ENCODE measurements at places on chromosomes 4 and X. TPM values are rescaled to one million over a fixed set of nuclear protein-coding genes. Genes with fewer than 3 reads are reported as not detected.

The PTTG2 gene
- not detected for polyA plus RNA-seq

The DCTD gene
- polyA plus RNA-seq: 8.7 TPM

The TCP11X2 gene
- polyA plus RNA-seq: not detected

The ESX1 gene
- polyA plus RNA-seq: not detected

The RTL3 gene
- polyA plus RNA-seq: not detected

The TSC22D3 gene
- 60.5 TPM for polyA plus RNA-seq

The BEX5 gene
- 252 TPM for polyA plus RNA-seq

The KLHL4 gene
- polyA plus RNA-seq: 48.5 TPM

The FRG2 gene
- polyA plus RNA-seq: not detected

The AMER1 gene
- polyA plus RNA-seq: 0.62 TPM

The CHIC1 gene
- 10.4 TPM for polyA plus RNA-seq

The CXorf49 gene
- not detected for polyA plus RNA-seq

The ENPEP gene
- not detected for polyA plus RNA-seq

The TXK gene
- not detected for polyA plus RNA-seq

The FHDC1 gene
- 0.22 TPM for polyA plus RNA-seq

The FATE1 gene
- polyA plus RNA-seq: not detected

The GABRG1 gene
- polyA plus RNA-seq: 7.0 TPM

The EDNRA gene
- 0.76 TPM for polyA plus RNA-seq

The NSUN7 gene
- not detected for polyA plus RNA-seq

The RIPPLY1 gene
- not detected for polyA plus RNA-seq

The F8A3 gene
- 8.4 TPM for polyA plus RNA-seq

The SHOX gene
- not detected for polyA plus RNA-seq

The CLNK gene
- not detected for polyA plus RNA-seq

The ELK1 gene
- 1.8 TPM for polyA plus RNA-seq

The STATH gene
- not detected for polyA plus RNA-seq

The SEPSECS gene
- 1.4 TPM for polyA plus RNA-seq
